ENCODE measurements at places on chromosomes 6 and 20.

DNA sequence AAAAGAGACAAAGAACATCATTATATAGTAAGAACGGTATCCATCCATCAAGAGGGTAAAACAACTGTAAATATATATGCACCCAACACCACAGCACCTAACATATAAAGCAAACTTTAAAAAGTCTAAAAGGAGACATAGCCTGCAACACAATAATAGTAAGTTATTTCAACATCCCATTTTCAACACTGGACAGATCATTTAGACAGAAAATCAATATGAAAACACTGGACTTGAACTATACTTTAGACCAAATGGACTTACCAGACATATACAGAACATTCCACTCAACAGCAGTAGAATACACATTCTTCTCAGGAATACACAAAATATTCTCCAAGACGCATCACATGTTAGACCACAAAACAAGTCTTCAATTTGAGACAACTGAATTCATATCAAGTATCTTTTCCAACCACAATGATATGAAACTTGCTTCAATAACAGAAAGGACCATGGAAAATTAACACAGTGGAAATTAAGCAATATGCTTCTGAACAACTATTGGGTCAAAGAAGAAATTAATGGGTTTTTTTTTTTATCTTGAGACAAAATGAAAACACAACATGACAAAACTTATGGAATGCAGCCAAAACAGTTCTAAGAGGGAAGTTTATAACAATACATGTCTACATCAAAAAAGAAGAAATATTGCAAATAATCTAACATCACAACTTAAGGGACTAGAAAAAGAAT lies 23.9 kb upstream of the ASF1A start:
- DNase-seq, result no peak

- no peak for DNase-seq
Observed at GRCh38 chr6:21455071-21455470, 138.5 kb upstream of the SOX4 start.

GRCh38 chr6:29734046-29735018 lies 11.1 kb downstream of the HLA-F start:
- no peak for DNase-seq

DNA sequence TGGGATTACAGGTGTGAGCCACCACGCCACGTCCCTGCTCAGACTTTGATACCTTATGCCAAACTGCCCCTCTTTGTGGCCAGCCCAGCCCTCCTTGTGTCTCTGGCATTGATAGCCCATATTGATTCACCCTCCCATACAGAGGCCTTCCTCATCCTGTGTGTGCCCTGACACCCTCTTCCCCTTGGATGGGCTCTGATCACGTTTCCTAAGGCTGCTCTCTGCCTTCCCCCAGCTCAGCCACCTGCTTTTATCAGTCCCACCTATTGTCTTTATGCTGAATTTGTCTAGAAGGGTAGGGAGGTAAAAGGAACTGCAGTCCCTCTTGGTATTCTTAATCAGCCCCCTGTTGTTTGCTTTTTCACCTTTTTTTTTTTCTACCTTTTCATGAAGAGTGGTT lies 95.9 kb downstream of the CDKAL1 start:
- DNase-seq, result no peak

- no peak for DNase-seq
Observed at GRCh38 chr6:160378882-160379281, 30.7 kb downstream of the SLC22A3 start.

- peak; percentile 31 for DNase-seq
Observed at GRCh38 chr6:33738153-33738552, 8.6 kb downstream of the IP6K3 start.

DNA sequence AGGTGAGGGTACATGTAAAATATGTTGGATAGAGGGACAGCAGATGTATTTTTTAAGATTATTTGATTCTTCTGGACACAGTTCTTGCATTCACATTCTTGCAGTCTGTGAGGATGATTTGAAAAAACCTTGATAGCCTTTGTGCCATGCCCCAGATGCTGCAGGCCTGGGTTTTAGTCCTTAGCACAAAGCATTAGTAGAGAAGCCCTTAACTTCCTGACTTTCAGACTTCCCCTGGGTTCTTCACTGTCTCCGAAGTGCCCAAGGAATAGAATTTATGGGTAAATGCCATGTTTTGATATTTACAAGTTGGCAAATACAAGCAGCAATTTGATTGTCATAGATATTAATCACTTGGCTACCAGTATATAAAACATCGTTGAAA lies 67.6 kb upstream of the SUPT3H start:
- DNase-seq, result no peak

- DNase-seq, result no peak
Observed at GRCh38 chr6:165223101-165223500, 86.3 kb downstream of the C6orf118 start.

GRCh38 chr6:113805173-113805790 lies 51.9 kb upstream of the MARCKS start:
- no peak for DNase-seq

DNA sequence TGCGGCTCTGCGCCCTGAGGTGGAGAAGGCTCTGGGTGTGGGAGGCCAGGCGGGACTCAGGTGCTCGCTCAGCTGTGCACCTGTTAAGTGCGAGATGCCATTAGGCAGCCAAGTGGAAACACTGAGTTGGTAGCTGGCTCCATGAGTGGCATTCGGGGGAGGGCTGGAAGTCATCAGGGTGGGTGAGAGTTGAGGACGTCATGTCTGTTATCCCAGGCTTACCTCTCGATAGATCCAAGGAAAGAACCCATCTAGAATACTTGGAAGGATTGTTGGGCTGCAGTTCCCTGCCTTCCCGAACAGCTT lies 41.3 kb downstream of the TAF8 start:
- DNase-seq, result no peak

DNA sequence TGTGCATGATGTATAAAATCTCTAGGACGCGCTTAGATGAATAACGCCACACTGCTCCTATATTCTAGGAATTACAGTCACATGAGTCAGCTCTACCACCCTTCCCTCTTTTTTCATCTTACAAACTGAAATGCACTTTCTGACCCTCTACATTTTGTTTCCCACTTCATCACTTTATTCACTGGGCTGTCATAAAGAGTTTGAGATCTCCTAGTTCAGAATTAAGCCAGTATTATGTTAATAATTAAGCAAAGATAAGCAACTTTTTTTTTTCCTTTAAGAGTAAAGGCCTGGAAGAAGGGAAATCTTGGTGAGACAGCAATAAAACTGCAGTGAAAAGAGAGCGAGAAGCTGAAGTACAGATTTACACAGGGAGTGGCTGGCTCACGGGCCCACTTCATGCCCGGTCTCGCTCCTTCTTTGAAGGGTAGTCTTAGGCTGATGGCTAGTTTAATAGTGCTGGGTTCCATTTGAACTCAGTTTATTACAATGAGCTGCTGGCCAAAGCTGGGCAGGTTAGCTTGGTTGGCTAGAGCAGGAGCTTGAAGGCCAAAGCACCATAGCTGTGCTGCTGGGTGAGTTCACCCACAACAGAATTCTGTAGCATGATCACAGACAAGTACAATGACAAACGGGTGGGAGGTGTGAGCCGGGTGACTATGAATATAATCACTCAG lies 110.6 kb downstream of the MAP7 start:
- no peak for DNase-seq

DNA sequence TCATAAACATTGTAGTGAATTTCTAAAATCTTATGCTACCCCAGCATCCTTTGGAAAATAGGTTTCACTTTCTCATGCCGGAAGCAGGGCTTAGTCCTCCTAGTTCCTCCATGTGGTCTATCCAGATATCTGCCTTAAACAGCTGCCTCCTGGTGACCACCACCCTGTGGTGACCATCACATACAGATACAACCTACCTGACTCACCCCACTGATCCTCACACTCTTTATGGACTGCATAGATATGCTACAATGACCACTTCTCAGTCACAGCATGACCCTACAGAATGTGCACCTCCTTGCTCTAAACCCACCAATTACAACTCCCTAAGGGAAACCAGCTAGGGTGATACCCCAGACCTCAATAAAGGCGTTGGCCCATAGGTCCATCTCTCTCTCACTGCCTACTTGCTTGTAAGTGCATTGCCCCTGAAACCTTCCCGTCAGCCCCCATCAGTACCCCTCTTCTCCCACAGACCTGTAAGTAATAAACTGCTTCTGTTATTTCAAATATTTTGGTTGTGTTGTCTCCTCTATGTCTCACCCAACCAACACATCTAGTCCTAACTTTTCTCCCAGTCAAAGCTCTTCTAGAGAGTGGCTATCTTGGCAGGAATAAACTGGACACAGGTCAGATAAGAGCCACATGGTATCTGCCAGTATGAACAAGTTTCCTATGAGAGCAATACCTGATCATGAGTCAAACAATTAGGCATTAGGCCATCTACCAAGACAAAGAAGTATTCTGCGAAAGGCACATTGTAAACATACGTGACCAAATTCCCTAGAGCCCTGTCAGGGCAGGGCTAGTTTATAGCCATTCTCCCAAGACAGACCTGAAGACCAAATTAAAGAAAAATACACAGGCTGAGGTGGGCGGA lies 39.4 kb upstream of the PLEKHG1 start:
- no peak for DNase-seq

DNA sequence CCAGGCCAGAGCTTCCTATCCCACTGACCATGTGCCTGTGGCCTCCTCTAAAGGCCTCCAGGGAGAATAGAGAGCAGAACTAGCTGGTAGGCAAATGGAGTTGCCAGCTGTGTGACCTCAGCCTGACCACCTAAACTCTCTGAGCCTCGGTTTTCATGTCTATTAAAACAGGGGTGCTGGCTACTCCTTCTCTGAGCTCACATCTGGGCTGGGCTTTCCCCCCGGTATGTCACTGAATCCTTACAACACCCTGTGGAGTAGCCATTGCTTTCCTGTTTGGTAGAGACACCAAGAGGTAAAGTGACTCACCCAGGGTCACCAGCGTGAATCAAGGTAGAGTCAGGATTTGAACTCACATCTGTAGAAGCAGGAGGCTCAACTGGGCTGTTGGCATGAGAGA lies 132.1 kb downstream of the JPH2 start:
- no peak for DNase-seq

DNA sequence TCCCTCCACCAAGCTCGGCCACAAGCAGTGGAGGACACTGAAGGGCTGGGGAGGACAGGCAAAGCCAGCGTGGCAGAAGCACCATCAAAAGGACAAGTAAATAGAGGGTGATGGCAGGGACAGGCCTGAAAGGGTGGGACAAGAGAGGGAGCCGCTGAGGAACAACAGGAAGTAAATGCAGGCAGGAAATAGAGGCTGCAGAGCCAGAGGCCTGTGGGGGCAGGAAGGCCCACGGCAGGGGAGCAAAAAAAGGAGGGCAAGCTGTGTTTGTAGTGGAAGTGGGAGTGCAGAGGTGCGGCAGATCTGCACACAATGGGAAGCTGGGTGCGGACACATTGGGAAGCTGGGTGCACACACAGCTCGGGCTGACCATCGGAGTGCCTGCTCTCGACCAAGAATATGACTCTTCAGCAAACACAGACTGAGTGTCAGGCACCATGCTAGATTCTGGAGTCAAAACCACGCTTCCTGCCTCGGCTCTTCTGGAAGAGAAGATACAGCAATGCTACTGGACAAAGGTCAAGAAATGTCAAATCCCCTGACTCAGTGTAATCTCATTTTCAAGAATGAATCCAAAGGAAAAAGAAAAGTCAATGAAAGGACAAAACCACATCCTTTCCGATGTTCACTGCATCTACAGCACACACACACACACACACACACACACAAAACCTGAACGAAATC lies 40.4 kb upstream of the RAB22A start:
- no peak for DNase-seq

DNA sequence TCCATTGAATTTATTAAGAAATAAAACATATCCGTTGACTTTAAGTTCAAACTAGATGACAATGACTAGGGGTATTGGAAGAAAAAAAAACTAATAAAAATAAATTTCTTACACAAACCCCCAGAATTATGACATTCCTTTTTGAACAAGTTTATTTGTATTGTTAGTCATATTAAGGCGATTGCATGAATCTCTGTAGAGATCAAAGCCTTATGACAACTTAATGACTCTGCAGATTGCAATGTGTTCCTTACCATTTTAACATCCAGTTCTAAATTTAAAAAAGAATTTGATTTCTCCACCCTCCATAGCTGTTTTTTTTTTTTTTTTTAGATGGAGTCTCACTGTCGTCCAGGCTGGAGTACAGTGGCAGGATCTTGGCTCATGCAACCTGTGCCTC lies 189.8 kb upstream of the CEP162 start:
- no peak for DNase-seq

- DNase-seq, result no peak
Observed at GRCh38 chr6:39353698-39354315, 31.3 kb upstream of the KCNK16 start.

DNA sequence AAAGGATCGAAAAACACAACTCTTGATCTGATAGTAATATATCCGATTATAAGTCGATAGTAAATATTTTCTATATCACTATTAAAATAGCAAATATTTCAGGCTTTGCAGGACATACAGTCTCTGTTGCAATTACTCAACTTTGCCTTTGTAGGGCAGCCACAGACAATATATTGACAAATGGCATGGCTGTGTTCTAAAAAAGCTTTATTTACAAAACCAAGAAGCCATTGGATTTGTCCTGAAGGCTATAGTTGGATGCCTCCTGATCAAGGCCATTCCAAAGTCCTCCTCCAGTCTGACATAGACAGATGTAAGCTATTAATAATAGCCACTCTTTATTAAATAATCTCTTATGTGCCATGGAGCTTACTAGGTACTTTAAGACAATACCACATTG lies 5.9 kb downstream of the OCSTAMP start:
- DNase-seq, result no peak

DNA sequence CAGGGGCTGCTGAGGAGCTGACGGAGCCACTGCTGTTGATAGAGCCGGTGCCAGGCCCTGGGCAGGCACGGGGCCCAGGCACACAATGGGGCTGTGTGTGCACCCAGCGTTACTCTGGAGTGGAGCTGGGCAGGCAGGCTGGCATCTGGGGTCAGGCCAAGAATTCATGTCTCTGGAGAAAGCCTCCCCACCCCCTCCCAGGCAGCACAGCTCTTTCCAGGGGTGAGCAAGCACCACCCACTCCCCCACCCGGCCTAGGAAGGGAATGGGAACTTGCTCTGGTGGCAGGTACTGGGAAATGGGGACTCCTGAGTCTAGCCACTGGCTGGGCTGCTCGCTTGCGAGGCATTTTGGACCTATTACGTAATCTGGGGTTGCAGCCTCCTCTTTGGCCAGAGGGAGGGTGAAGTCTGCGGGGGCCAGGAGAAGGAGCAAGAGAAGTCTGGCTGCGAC lies 22.7 kb downstream of the TFEB start:
- peak; percentile 88 for DNase-seq

DNA sequence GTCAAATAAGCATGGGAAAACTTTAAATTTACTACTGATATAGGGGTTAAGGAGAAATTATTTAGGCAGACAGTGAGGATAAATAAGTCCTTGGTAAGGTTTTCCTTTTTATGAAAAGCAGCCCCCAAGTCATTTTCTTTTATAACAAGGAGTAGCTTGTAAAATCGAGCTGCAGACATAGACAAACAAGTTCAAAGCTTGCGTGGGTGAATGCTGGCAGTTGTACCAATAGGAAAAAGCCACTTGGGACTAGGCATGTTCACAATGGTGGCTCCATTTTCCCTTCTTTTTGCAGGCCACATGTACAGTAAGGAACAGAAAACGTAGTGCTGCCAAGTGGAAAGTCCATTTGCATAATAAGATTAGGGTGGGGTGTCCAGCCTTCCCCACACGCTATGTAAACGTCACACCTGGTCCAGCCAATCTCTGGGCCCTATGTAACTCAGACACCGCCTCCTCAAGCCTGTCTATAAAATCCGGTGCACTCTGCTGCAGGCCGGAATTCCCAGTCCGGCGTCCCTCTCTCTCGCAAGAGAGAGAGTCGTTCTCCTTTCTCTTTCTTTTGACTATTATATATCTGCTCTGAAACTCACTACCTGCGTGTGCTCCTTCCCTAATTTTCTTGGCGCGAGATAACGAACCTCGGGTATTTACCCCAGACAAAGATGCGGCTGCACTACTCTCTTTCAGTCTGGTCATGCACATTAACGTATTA lies 217.1 kb upstream of the MAN1A1 start:
- no peak for DNase-seq

Data from Right ventricle myocardium inferior (tissue), 1 donor.